HT-29 (cell line): ENCODE measurements at places on chromosomes 11 and 22.

- peak; percentile 16 for DNase-seq
Observed at GRCh38 chr11:96299155-96299888, 43.7 kb downstream of the MAML2 start.

GRCh38 chr11:59172345-59173079, 580 bp downstream of the DTX4 start:
- no peak for DNase-seq

- no peak for DNase-seq
Observed at GRCh38 chr22:28014211-28015045, 95.4 kb upstream of the PITPNB start.

DNA sequence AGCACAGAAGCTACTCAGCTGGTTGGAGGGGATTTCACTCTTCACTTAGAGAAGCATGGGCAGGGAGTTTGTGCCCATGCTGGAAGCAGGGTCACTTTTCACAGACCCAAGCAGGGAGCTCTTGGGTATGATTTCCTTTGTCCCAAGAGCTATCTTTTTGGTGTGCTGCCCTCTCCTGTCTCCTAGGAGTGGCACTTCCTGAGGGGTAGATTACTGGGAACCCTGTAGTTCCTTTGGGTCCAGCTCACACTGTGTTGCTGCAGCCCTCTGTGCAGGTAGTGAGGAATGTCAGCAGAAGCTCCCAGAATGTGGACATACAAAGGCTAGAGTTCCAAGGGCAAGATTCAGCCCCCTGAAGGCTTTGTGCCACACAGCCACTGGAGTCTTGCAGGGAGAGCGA, 537.1 kb upstream of the ANO3 start:
- DNase-seq, result no peak

DNA sequence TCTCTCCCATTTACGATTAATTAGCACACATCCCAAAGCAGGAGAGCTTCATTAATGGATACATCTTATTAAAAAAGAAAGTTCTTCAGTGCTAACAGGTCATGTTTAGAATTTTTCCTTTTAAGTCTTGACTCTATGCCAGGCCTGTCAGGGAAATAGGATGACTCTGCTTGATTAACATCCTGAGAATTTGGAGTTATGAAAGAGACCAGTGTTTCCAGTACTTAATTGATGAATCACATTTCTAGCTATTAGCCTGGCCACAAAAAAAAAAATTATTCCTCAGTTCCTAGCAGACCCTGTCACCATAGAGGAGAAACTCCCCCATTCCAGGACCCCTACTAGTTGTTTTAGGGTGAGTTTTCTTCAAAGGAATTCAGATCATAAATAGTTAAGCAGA, 23.6 kb upstream of the ME3 start:
- peak; percentile 62 for DNase-seq

DNA sequence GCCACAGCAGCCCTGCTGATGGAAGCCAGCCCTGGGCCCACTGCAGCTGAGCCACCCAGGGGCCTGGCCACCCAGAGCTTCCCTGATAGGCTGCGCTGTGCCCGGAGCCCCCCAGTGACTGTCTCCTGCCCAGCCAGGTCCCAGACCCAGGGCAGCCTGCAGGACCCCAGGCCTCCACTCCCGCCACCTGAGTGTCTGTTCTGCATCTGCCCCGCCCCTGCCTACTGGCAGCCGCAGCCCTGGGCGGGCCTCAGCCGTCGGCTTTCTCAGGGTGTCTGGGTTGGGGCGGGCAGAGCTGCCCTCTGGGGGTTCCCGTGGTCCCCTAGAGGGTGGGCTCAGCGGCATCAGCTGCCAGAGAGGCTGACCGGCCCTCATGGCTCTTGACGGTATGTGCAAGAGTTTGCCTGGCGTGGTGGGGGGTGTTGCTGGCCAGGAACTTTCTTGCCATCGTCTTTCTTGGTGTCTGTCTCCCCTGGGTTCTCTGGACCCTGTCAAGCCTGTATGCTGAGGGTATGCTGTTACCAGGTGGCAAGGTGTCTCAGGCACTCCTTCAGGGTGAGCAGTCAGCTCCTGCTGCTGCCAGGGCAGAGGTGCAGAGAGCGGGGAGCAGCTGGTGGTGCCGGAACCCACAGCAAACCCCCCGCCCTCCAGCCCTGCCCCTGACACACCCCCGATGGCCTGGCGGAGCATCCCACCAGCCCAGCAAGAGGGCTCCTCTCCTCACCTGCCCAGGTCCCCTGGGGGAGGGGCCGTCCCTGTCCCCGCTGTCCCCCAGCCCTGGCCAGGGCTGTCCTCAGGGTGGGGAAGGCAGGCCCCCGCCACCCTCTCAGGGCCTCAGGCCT, 12.2 kb upstream of the PIM3 start:
- peak; percentile 38 for DNase-seq
